ENCODE measurements at places on chromosomes 5 and 9. TPM values are rescaled to one million over a fixed set of nuclear protein-coding genes. Genes with fewer than 3 reads are reported as not detected.
A peak's percentile ranks its signal among the peaks of the same experiment; 100 is the strongest.

The HTR1A gene
- total RNA-seq, result not detected

DNA sequence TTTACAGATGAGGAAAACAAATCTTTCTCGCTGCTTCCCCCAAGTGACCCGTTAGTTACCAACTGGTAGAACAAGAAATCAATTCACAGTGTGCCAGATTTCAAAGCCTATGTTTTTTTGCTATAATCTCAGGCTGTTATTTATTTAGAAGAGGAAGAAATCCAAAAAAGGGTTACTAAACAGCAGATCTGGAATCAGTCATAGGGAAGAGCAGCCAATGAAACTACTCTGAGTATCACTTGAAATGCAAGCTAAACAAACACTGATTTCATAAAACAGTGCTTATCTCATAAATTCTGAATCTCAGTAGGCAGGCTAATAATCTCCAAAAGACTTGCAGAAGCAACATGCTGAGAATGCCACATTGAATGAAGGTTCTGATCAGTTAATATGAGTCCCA, 829.5 kb upstream of the ACO1 start:
- no peak for DNase-seq

- no peak for DNase-seq
Measured at GRCh38 chr5:8826508-8826907, 719.4 kb downstream of the SEMA5A start.

GRCh38 chr9:95440447-95440846, 76.3 kb downstream of the PTCH1 start:
- DNase-seq, result no peak

GRCh38 chr5:167205881-167206280, 1085.6 kb upstream of the WWC1 start:
- no peak for DNase-seq

DNA sequence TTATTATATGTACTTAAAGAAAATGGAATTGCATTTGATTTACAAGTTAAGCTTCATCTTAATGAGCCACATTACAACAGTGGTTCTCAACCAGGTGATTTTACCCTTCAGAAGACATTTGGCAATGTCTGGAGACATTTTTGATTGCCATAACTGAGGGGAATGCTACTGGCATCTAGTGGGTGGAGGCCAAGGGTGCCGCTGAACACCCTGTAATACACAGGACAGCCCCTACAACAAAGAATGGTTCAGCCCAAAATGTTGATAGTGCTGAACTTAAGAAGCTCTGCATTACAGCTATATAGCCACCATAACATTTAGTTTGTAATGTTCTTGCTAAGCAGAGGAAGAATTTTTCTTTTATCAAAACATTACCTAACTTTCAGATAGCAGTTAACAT, 103.1 kb downstream of the PAM start:
- no peak for DNase-seq

DNA sequence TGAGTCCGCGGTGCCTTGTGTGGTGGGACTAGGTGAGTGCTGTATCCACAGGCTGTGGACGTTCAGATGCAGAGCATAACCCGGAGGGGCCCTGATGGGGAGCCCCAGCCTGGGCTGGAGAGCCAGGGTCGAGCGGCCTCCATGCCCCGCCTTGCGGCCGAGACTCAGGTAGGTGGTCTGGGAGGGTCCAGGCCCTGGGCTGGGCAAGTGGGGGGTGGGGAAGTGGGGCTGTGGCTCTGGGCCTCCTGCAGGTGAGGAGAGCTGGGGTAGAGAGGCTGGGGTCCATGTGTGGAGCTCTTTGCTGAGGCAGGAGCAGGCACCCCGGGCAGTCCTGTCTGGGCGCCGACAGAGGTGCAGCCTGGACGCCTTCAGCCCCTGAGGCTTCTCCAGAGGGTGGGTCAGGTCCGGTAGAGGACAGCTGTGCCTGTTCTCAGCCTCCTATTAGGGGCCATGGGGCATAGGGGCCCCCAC, 241.1 kb downstream of the CACNA1B start:
- peak; percentile 14 for DNase-seq

DNA sequence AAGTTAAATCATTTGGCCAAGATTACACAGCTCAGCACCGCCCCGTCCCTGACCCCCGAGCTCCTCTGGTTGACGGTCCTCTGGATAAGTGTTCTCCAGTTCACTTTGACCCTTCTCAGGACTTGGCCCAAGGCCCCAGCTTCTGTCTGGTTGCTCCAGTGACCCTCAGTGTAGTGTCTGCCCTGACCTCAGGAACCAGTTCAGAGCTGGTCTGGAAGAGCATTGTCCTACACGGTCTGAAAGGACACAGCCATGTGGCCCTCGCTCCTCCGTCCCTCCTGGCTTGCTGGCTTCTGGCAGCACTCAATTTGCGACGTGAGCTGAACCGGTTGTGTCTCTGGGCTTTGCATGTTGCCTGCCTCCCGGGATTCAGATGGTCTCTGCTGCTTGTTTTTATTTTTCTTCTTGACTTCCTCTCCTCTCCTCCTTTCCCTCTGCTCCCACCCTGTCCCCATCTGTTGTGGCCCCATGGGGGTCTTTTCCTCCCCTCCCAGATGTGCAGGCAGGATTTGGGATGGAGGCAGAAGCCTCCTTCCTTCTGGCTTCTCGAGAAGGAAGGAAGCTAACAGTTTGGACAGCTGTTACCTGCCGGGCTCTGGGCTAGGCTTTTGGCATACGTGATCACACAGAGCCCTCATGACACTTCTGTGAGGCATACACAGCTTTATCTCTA, 72.0 kb downstream of the PPARGC1B start:
- DNase-seq, result no peak

Data from colonic mucosa (tissue), 4 donors.